Stimulated activated CD4-positive, alpha-beta T cell treated with anti-CD3 and anti-CD28 coated beads, Interleukin-1b, Interleukin-23, amount 100 ng/mL, for 4 hours (primary cell): ENCODE measurements at places on chromosomes 5 and 9.

DNA sequence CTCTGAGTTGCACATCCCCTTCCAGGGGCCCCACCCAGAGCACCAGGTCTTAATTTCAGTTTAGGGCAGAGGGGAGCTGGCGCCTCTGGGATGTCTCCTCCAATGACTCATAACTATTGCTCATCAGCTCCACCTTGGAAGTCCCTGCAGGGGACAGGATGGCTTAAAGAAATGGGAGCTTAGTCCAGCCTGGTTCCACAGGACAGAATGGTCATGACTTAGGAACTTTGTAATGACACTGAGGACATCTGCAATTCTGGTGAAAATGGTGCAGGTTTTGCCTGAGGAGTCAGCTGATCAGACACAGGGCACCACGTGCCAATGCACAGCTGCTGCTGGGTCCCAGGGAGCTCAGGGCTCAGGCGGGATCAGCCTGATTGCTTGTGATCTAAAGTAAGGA, 16.4 kb upstream of the PPP1R26 start:
- DNase-seq = no peak

DNA sequence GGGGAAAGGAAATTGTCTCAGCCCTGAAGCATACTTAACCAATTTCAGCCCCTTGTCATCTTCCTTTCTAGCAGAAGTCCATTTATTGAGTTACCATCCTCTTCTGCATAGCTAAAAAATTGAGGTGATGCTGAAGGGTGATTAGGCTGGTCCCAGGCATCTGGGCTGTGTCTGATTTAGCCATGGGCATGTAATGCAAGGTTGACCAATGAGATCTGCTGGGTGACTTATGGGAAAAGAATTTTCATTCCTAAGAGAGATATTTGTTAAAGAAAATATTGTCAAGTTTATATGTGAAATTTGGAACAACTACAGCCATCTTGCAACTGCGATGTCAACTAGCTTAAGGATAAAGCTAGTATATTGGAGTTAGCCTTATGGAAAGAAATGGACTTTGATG, 5.1 kb downstream of the ITGA2 start:
- DNase-seq = no peak

DNA sequence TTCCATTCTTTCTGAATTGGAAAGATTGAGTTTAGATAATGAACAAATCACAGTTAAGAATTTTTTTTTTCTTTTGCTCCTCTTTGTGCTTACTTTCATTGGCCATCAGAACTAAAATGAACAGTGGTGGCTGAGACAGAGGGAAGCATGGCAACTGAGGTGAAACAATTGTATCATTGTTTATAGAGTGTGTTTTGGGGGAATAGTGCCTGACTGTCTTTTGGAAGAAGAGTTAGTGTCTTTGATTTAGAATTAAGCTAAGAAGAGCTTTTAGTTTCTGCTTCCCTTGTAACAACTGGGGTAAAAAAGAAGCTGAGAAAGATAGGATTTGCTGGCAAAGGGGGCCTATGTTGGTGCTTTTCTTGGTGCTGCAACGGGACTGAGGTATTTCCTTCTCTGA, 24.0 kb downstream of the HSD17B4 start:
- no peak for DNase-seq

DNA sequence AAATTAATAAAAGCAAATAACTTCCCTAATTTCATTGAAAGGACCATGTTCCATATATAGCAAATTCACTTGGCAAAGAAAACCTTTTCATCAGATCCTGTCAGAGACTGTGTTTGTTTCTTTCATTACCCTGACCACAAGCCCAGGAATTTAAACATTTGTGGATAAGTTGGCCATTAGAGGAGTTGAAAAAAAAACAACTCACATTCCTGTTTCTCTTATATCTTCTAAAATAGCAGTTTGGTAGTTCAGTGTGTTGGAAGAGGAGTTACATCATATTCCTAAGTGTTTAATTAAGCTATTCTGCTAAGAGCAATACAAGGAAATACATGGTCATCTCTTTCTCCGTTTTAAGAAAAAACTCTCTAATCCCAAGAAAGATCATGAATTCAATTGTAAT, 505.6 kb downstream of the TLE1 start:
- DNase-seq = no peak

GRCh38 chr5:54302267-54302687, 8.1 kb downstream of the ARL15 start:
- no peak for DNase-seq

DNA sequence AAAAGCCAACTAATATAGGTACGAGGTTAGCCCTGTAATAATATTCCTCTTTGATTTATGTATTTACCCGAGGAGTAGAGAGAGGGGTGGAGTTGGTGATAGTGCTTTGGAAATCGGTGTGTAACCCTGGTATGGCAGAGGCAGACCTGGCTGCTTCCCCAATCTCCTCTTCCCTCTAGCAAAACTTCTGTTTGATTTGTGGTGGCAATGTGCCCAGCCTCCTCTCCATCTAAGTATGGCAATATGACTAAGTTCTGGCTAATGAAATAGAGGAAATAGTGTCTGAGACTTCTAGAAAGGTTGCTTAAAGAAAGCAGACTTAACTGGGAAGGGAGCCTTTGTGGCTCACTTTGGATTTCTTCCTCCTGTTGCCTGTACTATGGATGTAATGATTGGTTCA, 491.1 kb downstream of the ENC1 start:
- no peak for DNase-seq

- no peak for DNase-seq
Observed at GRCh38 chr5:32814141-32814540, 103.0 kb downstream of the NPR3 start.

DNA sequence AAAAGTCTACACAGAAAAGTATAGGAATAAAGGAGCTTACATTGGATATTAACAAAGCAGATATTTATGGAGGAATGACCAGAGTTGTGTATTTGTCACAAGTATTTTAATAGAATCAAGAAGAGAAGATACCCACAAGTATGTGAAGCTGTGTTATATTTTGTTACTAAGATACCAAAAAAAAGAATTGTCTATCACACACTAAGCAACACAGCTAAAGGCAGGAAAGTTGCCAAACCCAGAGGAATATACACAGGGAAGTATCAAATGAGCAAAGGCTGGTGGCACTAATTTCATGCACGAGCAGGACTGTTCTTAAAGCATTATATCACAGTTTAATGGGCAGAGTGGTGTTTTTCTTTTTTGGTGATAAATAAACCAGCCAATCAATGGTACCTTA, 30.9 kb upstream of the RAI14 start:
- no peak for DNase-seq

DNA sequence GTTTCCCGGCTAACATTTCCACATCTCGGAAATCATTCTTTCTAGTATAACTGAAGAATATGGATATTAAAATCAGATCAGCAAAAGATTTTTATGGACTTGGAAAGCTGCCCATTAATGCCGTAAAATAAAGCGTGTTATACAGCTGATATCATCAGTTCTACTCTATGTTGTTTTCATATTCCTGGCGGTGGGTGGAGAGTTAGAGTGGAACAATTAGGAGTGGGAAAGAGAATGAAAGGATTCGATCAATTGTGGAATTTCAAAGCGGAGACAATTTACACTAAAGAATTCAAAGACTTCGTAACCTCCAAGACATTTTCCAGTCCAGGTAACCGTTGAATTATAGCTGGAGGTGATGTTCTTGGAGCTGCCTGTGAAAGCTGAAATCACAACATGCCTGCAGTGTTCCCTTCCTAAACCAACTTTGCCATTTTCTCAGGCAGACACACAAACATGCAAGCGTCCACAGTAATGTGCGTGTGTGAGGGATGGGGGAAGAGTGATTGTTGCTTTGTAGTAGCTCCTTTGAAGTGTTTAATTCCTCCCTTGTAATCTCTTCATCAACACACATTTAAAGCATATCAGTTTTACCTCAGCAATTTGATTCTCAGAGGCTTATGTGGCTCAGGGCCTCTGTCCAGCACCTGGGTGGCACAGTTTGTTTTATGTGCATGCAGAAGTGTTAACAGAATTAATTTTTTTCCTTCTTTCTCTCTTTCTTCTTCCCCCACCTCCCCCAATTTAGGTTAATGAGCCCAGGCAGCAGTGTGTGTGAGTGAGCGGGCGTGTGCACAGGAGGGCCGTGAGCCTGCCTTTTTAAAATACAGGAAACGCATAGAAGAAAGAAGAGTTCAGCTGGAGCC, 544.1 kb downstream of the RAB3C start:
- no peak for DNase-seq

- DNase-seq = no peak
Observed at GRCh38 chr9:73129941-73130685, 21.6 kb upstream of the ANXA1 start.

- no peak for DNase-seq
Observed at GRCh38 chr9:131103024-131103423, 6.7 kb downstream of the AIF1L start.

- DNase-seq = no peak
Observed at GRCh38 chr5:73938280-73938937, 312.4 kb downstream of the ARHGEF28 start.

GRCh38 chr9:8206720-8207119, 407.1 kb upstream of the DMAC1 start:
- no peak for DNase-seq

- DNase-seq = no peak
Observed at GRCh38 chr5:172093559-172093958, 87.1 kb upstream of the FBXW11 start.

DNA sequence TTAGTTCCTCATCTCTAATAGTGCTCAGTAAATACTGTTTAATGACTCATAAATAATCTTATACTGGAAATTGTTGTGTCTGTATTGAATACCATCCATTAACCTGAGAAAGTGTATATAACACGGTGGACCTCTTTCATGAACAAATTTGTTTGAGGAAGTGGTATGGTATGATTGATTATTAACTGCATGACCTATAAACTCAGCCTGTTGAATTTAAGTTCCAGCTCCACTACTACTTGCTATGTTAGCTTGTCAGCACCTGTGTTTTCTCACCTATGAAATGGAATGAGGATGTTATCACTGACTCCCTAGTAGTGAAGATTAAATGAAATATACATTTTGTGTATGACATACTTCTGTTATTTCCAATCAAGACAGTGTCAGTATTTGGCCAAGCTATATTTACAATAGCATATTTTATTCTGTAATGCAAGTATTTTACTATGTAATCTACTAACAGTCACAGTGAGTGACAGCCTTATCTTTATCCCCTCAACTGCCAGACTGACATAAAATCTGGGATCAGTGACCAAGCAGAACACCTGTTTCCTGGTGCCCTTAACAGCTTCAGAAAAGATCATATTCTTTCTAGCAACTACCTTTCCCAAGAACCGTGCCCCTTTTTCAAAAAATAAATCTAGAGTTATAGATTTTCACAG, 77.3 kb upstream of the ITGA1 start:
- DNase-seq = no peak

DNA sequence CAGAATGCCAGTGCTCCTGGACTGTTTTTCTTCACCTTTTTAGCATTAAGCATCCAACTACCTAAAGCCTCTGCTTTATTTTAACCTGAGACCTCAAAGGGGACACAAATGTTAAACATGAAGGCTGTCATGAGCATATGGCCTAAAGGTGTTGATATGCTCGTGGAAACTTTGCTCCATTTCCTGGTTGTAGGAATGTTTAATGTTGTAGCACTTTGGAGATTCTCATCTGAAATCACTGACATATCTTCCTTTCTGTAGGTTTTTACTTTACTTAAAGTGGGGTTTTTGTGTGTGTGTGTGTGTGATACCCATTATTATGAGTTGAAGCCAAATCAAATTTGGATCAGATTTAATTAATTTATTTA, 37.0 kb downstream of the HABP4 start:
- no peak for DNase-seq

- DNase-seq = no peak
Observed at GRCh38 chr5:83973925-83974815, 253.5 kb upstream of the HAPLN1 start.

- no peak for DNase-seq
Observed at GRCh38 chr5:1850324-1851154, 32.2 kb downstream of the IRX4 start.

- DNase-seq = no peak
Observed at GRCh38 chr5:142772446-142773293, 2.5 kb downstream of the ARHGAP26 start.

- DNase-seq = no peak
Observed at GRCh38 chr9:135242049-135242396, 154.6 kb downstream of the OLFM1 start.

GRCh38 chr9:27535701-27536118, 6.1 kb upstream of the MOB3B start:
- no peak for DNase-seq

- DNase-seq = no peak
Observed at GRCh38 chr5:157269165-157269671, 3.3 kb downstream of the CYFIP2 start.

DNA sequence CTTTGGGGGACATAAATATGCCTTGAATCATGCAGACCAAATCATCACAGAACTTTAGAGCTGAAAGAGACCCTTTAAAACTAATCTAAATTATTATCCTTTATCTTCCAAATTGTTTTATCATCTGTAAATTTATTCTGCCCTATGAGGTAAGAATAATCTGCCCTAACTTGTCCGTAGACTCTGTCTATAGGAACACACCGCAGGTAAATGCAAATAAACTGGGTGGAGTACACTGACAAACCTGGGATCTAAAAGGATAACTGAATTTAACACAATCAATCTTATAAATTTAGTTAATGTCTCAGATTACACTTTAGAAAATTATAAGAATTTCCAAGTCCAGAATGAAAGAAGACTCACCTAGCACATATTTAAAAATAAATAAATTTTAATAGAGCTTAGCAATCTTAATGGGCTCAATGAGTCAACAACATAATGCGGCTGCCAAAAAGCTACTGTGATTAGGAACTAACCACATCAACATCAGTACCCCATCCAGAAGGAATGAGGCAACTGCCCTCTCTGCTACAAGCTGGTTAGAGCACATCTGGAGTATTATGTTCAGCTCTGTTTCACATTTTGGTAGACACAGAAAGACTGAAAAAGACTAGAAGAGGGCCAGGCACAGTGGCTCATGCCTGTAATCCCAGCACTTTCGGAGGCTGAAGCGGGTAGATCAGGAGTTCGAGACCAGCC, 5.6 kb downstream of the MEGF9 start:
- DNase-seq = no peak

GRCh38 chr5:146005723-146006122, 69.3 kb downstream of the SH3RF2 start:
- no peak for DNase-seq

GRCh38 chr9:91241909-91242308, 119.8 kb downstream of the AUH start:
- no peak for DNase-seq

DNA sequence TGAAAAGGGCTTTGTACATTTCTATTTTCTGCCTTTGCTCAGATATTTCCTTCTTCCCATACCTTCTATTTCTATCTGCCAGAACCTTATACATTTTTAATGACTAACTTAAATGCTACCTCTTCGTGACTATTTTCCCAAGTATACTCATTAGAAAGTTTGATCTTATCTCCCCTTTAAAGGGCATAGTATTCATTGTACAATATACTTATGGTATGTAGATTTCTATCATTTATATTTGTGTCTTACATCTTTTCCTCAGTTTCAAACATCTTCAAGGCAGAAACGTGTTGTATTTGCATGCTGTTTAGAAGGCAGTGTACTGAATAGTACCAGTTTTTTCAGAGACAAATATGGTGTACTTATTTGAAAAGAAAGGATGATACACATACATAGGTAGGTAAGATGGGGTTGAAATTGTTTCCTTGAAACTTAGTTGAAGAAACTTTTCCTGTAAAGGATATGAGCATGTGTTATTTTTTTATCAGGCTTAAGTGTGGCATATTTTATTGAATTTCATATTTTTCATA, 518.1 kb upstream of the NUDT12 start:
- no peak for DNase-seq
